ENCODE measurements at places on chromosomes 3 and 15.

- DNase-seq, result no peak
Measured at GRCh38 chr3:193902607-193903511, 233.1 kb upstream of the HES1 start.

DNA sequence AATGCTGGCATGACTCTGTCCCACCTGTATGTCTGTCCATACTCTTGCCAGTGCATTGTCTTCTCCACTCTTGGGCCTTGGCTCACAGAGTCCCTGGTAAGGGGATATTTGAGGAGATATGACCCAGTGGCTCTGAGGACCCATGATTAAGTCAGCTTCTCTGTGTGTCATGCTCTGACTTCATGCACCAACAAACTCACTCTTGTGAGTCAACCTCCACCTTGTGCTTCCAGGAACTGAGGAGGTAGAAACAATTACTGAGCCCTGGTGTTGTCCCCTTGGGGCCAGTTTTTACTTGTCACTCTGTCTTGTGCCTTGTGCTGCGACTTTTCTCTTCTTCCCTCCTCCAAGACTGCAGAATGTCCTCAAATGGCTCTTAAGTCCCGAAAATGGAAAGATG is 127.1 kb downstream of the ABHD5 start:
- DNase-seq, result no peak

DNA sequence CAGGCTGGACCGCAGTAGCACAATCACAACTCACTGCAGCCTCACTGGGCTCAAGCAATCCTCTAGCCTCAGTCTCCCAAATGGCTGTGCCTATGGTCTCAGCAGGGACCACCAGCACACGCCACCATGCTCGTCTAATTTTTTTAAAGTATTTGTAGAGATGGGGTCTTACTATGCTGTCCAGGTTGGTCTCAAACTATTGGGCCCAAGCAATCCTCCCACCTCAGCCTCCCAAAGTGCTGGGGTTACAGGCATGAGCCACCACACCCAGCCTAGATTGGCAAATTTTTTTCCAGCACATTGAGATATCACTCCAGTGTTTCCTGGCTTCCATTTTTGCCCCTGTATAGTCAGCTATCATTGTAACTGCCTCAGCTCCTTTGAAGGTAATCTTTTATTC is 18.3 kb downstream of the TBC1D5 start:
- DNase-seq, result no peak

DNA sequence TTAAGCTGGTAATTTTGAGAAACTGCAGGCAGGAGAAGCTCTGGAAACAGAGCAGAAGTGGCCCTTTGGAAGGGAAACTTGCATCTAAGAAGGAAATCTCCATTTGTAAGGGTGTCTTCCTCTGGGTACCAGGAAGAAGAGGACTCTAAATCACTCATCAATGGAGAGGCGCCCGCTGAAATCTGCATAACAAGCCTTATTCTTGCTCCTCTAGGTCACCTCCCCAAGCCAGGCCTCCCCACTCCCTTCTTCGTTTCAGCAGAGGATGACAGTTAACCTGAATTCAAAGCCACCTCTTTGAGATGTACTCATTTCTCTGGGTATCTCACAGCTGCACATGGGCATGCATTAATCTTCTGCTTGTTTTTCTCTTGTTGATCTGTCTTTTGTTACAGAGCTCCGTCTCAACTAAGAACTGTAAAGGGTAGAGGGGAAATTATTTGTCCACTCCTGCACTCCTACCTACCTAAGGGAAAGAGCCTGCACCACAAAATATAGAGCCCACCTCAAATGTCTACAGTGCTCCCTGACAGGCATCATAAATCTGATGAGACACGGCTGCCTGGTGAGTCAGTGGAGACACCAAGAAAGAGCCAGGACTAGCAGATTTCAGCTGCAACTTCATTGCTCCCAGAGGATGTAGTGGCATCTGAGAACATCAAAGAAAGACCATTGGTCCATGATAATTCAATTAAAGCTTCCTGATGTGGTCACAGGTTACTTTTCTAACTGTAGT is 51.5 kb downstream of the GABRB3 start:
- DNase-seq, result no peak

DNA sequence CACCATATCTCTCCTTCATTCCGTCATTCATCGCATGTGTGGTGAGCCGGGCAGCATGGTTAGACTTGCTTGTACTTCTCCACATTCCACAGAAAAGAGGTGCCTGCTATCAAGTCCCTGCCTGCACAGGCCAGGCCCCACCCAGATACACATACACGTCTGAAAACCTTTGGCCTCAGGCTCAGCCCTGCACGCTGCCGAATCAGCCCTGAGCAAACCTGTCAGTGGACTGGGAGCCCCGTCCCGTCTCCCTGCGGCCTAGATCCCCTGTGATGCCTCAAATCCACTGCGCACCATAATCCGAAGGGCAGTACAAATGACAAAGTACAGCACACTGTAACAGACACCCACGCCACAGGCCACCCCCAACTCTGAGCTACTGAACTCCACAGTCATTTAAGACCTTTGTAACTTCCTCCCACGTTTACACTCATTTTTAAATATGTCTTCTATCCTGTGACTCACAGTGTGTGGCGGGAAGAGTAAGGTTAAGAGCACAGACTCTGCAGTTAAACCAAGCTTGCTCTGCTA is 67.1 kb downstream of the MB21D2 start:
- DNase-seq, result peak; percentile 31

- DNase-seq, result no peak
Measured at GRCh38 chr3:119660474-119661440, at the start of gene POPDC2. TSS of gene POPDC2 (minus strand) at chr3:119660589. CDS start at chr3:119660423, 166 bp downstream.

GRCh38 chr3:196625331-196625730 is 14.2 kb upstream of the NRROS start:
- no peak for DNase-seq

DNA sequence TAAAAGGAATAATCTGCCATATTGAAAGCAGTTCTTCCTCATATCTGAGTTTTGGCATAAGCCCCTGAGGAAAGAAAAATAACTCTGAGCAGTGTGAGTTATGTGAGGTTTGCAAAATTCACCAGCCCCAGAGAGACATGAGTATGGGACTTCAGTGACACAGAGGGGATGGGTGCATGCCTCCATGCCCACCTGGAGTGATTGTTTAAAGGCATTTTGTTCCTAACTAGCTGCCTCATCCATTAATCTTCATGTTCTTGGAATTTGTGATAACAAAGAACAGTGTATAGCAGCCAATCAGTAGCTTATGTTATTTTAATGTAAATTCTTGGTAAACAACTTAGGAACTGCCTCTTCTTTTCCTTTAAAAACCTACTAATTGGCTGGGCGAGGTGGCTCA is 11.1 kb upstream of the ESYT3 start:
- no peak for DNase-seq

GRCh38 chr15:78943692-78944091 is 1.2 kb downstream of the CTSH start:
- DNase-seq, result no peak

DNA sequence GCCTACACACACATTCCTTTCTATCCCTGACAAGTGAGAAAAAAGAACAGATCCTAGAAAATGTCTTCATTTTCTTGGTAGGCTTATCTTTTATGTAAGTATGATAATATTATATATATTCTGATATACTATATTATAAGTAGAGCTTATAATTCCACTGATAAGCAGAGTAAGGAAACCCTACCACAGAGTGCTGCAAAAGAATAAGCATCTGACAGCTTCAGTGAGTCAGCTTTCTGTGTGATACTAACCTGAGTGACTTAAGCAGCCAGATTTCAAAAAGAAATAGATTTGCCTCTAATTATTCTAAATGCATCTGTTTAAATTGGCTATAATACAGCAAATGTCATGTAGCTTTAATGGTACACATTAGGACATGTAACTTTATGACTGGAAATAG is 656.0 kb downstream of the MCTP2 start:
- DNase-seq, result no peak

GRCh38 chr3:97938444-97938843 is 33.8 kb downstream of the RIOX2 start:
- DNase-seq, result no peak

GRCh38 chr3:89245612-89246011 is 138.2 kb downstream of the EPHA3 start:
- DNase-seq, result no peak

DNA sequence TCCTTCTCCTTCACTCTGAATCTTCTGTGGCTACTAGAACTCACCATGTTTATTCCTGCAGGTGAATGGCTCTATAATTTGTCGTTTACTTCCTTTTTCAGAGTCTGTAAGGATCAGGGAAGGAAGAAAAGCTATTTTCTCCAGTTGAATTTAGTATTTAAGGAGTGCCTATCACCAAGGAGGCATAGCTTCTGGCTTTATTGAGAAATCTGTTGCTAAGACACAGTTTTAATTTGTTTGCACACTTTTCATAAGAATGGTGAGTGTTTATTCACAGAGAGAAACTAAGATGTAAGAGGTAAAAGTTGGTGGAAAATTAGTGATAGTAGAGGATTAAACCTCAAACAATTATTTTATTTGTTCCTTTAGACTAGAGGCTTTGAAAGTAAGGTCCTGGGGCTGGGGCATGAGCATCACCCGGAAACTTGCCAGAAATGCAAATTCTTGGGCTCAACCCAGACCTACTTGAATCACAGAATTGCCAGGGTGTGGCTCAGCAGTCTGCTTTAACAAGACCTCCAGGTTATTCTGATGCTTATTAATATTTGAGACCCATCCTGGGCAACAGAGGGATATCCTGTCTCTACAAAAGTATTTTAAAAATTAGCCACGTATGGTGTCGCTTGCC is 461.3 kb downstream of the AGBL1 start:
- no peak for DNase-seq

GRCh38 chr3:134903837-134904236 is 108.8 kb downstream of the EPHB1 start:
- DNase-seq, result no peak

DNA sequence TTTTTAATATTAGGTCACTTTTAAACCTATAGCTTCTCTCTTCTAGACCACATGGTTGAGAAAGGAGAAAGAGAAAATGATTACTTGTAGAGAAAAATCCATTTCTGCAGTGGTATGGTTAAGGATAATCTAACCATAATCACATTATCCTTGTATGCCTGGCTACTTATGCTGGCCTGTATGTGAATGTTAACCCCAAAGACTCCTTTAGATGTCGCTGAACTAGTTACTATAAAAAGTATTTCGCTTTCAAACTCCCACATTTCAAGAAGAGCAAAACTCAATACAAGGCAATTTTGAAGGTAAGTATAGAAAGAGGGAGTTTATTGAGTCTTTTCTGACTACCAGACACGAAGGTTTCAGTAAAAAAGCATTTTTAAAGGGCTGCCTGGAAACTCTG is 2.2 kb downstream of the KCTD6 start:
- DNase-seq, result no peak

DNA sequence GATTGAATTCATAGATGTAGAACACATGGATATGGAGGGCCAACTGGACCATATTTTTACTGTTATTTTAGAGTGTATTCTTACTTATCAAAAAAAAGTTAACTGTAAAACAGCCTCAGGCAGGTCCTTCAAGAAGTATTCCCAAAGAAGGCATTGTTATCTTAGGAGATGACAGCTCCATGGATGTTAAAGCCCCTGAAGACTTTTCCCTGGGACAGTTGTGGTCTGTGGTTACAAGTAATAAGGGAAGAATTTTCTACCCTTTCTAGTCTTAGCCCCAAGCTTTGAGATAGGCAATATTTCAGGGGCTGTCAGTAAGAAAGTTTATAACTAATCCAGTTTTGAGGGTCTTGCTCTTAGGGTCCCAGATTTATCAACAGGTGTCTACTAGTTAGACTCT is 62.5 kb downstream of the LRRC49 start:
- no peak for DNase-seq

- no peak for DNase-seq
Measured at GRCh38 chr3:174218016-174218415, 641.1 kb upstream of the NAALADL2 start.

GRCh38 chr3:117281371-117281770 is 571.8 kb downstream of the TUSC7 start:
- no peak for DNase-seq

DNA sequence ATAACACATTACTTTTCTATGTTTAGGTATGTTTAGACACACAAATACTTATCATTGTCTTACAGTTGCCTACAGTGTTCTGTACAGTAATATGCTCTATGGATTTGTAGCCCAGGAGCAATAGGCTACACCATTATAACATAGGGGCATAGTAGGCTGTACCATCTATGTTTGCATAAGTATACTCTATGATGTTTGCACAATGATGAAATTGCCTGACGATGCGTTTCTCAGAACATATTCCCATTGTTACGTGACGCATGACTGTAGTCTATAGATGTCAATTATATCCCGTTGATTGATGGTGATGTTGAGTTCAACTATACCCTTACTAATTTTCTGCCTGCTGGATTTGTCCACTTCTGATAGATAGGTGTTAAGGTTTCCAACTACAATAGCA is 139.4 kb upstream of the PFN2 start:
- no peak for DNase-seq

- no peak for DNase-seq
Measured at GRCh38 chr15:42986693-42987342, 66.2 kb upstream of the TTBK2 start.

DNA sequence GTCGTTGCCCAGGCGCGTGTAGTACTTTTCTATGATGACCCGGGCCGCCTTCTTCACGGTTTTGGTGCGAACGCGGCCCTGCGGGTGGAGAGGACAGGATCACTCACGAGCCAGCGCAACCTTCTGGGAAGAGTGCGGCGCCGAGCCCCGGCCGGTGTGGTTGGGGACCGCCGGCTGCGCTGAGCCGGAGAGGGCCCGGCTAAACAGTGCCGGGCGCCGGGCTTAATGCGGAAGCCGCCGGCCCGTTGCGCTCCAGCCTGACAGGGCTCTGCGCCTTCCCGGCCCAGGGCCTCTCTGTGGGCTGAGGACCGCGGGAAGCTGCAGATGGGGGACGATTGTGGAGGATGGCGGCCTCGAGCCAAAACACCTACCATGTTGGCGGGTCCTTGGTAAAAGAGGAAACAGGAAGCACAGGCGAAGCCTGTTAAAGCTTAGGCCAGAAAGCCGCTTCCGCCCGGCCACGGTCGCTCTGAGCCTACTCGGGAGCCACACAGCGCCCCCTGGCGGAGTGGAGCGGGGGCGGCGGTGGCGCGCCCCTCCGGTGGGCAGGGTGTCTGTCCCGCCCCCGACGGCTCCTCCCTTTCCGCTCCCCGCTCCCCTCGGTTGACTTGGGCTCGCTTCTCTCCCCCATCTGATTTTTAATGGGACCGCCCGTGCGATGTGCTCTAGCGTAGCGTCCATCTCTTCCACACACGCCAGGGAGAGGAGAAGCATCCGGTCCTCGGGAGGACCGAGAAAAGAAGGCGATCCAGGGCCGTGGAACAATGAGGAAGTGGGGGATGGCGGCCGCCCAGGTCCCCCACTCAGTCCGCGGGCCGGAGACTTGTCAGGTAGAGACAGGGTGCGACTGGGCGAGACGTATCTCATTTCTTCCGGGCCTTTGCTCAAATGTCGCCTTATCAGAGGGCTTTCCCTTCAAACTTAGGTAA is at the start of gene RPS17:
Gene RPS17, minus strand, starts transcription at position 403 of the 929 bp plus-strand sequence. Its CDS starts 29 bp downstream, at position 374.
- DNase-seq, result peak; percentile 99

DNA sequence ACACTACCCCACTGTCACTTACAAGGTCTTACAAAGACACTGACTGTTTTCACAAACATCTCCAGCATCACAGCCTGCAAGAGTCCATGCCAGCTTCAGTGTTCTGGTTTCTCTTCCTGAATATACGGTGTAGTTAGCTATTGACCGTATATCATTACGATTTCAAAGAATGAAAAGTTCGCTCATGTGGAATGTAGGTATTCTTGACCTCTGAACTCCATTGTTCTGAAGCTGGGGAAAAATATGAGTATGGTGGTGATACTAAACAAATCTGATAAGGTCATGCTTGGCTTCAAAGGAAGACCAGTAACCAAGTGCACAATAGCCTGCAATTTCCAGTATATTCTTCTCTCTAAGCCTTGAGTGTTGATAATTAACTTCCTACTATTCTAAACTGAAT is 315.7 kb upstream of the WNT5A start:
- no peak for DNase-seq
